Left kidney (tissue), 8 donors: ENCODE measurements at places on chromosomes 1 and 21.

GRCh38 chr1:91685994-91686393, 185.3 kb downstream of the CDC7 start:
- no peak for DNase-seq

- DNase-seq, result no peak
These were observed 91.7 kb downstream of the CHRM3 start for GRCh38 chr1:239478069-239478468.

GRCh38 chr1:48687282-48688045, 89.2 kb downstream of the BEND5 start:
- peak; percentile 54 for DNase-seq

- DNase-seq, result no peak
These were observed 241.6 kb upstream of the C1orf105 start for GRCh38 chr1:172178886-172179285.

GRCh38 chr1:244207042-244207934, 156.2 kb downstream of the ZBTB18 start:
- DNase-seq, result no peak

GRCh38 chr1:209882942-209883340, 55.1 kb upstream of the SYT14 start:
- no peak for DNase-seq

DNA sequence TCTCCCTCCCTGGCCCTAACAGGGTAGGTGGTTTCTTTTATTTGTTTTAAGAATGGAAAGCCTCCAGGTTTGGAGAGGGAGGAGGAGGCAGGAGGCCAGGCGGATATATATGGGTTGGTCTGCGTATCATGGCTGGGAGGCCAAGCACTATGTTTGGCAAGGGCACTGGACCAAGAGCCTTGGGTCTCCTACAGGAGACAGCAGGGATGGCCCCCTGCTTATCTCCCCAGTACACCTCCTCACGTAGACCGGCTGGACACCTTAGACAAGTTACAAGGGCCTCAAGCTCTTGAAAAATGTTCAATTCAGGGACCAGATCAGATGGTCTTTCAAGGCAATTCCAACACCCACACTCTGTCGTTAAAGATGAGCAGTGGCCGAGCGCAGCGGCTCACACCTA, 10.9 kb downstream of the SLC41A1 start:
- DNase-seq, result no peak

DNA sequence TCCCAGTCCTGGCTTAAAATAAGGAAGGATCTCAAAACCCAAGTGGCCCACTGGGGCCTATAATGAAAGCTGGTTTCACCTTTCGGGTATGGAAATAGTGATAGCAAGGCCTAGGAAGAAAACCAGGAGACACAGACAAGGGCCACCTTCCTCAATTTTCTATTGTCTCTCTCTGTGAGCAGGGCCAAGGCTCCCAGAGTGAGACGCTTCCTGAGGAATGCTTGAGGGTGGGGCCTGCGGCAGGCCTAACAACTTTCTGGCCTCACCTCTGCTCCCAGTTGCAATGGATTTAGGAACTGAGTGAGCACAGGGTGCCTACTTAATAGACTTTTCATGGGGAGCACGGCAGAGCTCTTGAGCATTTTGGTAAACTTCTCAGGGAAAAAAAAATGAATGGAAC, 300.9 kb downstream of the ASTN1 start:
- no peak for DNase-seq

DNA sequence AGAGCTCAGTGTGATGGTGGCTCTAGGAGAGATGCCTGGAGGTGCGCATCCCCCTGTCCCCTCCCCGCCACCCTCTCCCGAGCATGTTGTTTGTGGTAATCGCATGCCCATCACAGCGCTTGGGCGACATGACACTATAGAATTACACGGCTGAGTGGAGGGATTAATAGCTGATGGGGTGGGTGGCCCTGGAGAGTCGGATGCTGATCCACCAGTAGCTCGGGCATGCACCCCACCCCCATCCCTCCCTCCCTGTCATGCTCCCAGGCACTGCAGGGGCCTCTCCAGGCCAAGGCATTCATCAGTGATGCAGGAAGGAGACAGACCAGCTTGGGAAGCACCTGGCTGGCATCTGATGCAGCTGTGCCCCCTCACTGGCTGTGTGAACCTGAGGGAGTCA, 159.0 kb upstream of the IGSF21 start:
- peak; percentile 31 for DNase-seq

DNA sequence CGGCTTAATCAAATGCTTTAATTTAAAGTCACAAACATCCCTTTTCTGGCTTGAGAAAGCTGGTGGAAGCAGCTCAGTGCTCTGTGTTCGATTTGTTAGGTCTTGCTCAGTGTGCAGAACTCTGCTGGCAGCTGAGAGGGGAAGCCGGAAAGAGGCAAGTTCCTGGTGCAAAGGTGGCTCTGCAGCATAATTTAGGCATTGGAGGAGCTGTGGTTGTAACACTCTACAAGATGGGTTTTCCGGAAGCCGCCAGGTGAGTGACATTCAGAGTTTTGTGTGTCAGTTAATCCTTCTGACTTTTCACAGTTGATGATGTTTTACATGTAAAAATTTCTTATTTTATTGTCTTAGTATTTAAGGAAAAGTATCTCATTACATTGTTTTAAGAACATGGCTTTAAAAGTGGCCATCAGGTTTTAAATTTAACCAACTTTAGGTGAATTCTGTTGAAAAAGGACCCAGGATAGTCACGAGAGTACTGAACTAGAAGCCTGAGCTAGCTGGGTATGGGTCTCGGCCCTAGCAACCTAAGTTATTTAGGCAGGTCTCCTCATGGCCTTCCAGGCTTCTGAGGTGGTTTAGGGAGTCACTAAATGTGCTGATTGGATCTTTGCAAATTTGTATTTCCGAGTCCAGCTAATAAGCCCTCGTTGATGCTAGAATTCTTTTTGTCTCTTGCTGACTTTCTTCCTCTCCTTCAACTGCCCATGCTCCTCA, 47.1 kb upstream of the PODN start:
- DNase-seq, result peak; percentile 84

- no peak for DNase-seq
These were observed 37.4 kb downstream of the ZNF496 start for GRCh38 chr1:247294282-247294681.

DNA sequence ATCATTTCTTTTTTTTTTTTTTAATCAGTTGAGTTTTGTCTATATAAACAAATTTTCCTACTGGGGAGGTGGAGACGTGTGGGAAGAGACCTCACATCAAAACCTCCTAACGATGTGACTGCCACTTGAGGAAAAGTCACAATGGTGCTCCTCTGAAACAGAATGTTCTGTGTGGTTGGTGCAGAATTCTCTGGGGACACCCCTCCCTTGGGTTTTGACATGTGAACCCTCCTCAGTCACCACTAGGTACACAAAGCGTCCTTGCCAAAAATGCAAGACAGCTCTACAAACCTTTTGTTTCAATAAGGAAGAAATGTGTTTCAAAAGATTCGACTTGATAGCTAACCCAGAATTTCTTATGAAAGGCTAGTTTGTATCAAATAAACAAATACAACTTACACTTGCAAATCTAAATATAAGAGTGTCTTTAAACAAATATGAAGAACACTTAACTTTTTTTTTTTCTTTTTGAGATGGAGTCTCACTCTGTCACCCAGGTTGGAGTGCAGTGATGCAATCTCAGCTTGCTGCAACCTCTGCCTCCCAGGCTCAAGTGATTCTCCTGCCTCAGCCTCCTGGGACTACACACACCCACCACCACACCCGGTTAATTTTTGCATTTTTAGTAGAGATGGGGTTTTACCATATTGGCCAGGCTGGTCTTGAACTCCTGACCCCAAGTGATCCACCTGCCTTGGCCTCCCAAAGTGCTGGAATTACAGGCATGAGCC, 9.3 kb downstream of the SLC25A24 start:
- no peak for DNase-seq

- no peak for DNase-seq
These were observed 178.6 kb downstream of the GPR52 start for GRCh38 chr1:174626031-174627025.

DNA sequence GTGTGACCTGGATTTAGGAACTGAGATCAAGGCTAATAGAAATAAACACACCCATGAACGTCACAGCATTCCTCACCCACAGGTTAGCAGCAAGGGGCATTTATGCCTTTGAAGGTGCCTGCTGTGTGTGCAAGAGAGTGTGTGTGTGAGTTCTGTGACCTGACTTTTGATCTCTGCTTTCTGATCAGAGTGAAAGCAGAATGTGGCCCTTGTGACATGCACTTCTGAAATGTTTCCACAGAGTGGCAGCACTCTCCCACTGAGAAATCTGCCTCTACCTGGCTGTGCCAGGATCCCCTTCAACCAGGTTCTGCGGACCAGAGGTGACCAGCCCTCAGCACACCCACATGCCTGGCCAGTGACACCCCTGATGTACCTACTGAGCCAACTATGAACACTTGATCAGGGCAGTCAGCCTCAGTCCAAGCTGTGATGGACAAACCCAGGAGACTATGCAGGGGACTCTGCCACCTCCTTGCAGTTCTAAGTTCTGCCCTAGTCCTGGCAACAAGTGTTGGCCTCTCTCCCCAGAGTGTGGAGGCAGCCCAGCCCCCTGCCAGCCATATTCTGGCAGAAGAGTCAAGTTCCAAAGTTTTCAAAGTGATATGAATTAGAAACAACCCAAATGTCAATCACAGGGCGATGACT, 41.0 kb downstream of the RXRG start:
- DNase-seq, result peak; percentile 34

DNA sequence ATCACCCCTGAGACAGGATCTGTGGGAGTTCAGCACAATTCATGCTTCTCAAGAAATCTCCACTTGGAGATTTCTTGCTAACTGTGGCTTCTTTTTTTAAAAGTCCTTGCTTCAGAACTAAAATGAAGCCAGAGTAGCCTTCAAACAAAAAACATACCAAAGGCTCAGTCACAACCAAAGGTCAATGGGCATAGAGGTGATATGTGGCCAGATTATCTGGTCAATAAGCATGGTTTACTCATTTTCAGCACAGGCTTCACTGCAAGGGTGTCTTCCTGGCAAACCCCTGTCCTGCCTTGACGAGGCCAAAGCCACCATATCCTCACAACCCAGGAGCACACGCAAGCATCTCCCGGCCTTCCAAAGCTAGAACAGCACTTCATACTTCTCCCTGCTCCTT, 11.2 kb upstream of the SPRR4 start:
- DNase-seq, result no peak

DNA sequence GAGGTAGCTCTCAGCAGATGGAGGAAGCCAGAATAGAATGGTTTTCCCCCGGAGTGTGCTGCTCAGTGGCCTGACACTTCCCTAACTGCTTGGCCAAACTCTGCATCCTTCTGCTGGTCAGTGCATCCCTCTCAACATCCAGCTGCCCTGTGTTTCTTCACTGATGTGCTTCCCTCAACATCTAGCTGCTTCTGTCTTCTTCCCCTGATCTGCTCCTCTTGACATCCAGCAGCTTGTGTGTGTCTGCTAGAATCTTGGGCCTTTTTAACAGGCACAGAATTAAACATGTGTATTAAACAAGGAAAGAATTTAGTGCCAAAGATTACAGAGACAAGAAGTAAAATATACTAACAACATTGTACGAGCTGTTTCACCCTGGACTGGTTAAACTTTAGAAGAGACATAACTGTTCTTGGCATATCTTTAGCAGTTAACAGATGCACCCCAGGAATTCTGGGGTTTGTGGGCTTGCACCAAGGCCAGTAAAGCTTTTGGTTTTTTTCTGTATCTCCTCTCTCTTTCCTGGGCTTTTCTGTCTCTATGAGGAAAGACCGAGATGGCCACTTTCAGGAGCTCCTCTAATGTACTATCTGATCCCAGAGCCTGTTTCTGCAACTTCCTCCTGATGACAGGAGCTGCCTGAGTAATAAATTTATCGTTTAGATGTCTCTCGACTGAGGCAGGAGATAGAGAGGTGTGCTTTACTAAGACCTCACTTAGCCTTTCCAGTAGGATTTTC, 34.8 kb upstream of the HSD3B1 start:
- DNase-seq, result peak; percentile 14

DNA sequence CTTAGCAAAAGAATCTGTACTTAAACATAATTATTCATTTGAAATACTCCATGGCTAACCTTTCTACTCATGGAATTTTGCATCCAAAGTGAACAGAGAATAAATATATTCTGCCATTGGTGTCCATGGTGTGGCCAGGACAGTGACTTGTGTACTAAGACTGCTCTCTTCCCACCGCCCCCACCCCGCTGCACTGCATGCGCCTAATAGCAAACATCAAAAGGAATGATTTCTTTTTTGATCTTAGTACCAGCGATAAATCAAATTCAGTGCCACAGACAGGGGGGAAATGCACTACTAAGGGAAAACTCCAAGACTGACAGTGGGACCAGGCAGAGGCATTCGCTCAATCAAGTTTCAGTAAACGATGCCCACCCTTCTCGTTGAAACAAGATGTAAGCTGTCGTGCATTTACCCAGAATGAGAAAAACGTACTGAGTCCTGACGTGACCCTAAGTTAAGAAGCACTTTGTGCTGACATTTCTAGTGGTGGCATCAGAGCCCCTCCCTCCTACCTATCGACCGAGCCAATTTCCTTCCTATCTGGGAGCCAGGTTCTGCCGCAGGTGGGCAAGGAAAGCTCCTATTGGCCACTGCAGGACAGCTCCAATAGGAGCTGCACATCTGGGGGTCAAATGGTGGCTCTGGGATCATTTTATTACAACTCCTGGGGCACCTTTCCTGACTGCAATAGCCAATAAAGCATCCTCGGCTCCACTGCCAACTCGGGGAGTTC, 12.5 kb downstream of the ESRRG start:
- no peak for DNase-seq

GRCh38 chr1:77540501-77541161, 141.8 kb downstream of the ZZZ3 start:
- no peak for DNase-seq

- no peak for DNase-seq
These were observed 20.5 kb downstream of the ADSS2 start for GRCh38 chr1:244431166-244431565.

DNA sequence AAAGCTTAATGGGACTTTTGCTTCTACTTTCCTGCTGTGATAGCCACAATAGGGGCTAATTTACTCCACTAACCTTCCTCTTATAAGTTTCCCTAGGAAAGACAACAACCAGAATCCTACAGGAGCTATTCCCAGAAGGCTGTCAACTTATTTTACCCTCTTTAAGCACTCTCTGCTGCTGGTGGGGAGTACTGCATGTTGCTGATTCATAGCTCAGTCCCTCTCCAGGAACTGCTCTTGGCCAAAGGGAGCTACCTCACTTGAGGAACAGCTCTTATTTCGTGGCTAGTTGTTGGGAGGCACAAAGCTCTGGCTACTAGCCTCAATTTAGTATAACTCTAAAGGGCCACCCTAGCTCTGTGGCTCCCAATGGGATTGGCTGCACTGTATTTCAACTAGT, 37.2 kb downstream of the ADSS2 start:
- no peak for DNase-seq

GRCh38 chr1:101166583-101167120, 70.2 kb upstream of the S1PR1 start:
- DNase-seq, result no peak

GRCh38 chr1:175580841-175581240, 162.6 kb downstream of the TNR start:
- no peak for DNase-seq

- no peak for DNase-seq
These were observed 65.7 kb downstream of the LRRC8C start for GRCh38 chr1:89698624-89699023.

- DNase-seq, result no peak
These were observed 3.1 kb downstream of the GJA5 start for GRCh38 chr1:147757015-147757990.

- peak; percentile 51 for DNase-seq
These were observed at the start of gene NTRK1 for GRCh38 chr1:156860628-156861423. NTRK1 (plus strand) TSS chr1:156860865; CDS start chr1:156860935, 70 bp downstream.

- DNase-seq, result no peak
These were observed 71.7 kb downstream of the UBR4 start for GRCh38 chr1:19138331-19138730.

- DNase-seq, result peak; percentile 68
These were observed 102.0 kb upstream of the ARHGEF16 start for GRCh38 chr1:3352299-3352951.

GRCh38 chr1:206864939-206865671, at the start of gene IL20:
IL20 (plus strand) TSS chr1:206865623; CDS start chr1:206865853, 230 bp downstream.
- peak; percentile 40 for DNase-seq
